ENCODE measurements at places on chromosomes 7 and 10.

- no peak for DNase-seq
Observed at GRCh38 chr7:53812135-53812534, 730.0 kb upstream of the VSTM2A start.

- DNase-seq: no peak
Observed at GRCh38 chr10:51879238-51879637, 179.8 kb upstream of the CSTF2T start.

DNA sequence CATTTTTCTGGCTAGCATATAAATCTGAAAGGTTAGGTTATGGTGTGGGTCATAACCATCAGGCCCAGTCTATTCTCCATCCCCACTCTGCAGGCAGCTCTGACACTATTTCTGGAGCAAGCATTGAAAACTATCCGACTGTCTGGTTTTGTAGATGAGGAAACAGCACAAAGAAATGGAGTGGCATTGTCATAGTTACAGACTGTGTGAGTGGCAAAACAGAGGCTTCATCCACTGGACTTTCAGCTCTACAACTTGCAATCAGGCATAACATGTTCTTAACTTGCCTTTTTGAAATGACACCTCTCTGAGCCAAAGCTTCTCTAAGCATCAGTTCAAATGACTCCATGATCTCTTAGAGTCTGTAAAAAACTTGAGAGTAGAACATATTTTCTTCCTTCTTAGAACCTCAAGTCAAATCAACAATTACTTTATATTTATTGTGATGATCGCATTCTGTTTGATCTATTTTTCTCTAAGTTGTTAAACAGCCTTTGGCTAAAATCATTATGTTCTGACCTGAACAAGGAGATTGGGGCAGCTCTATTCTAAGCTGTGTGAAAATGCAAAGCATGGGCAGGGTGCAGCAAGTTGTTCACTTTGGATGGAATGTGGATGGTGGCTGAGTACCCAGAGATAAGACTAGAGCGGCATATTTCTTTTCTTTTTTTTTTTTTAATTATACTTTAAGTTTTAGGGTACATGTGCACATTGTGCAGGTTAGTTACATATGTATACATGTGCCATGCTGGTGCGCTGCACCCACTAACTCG lies 68.5 kb downstream of the LRRC4 start:
- DNase-seq: no peak

- no peak for DNase-seq
Observed at GRCh38 chr10:78875331-78875877, 193.4 kb upstream of the ZMIZ1 start.

- DNase-seq: no peak
Observed at GRCh38 chr10:50528206-50528605, 95.5 kb downstream of the SGMS1 start.

GRCh38 chr10:48529331-48529730 lies 75.5 kb downstream of the ARHGAP22 start:
- no peak for DNase-seq

DNA sequence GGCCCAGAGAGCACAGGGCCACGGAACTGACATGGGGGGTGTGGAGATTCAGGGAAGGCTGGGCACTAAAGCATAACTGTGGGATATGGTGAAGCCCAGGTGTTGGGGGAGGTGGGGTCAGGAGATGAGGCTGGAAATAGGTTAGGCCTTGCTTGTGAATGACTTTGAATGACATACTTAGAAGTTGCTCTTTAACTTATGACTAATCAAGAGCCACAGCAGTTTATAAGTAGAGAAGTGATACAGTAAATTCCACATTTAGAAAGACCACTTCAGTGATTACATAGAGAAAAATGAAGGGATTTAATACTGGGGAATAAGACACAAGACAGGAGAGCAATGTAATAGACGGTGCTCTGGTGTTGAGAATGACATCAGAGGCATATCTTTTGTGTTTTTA lies 120.8 kb upstream of the SEC61G start:
- no peak for DNase-seq

DNA sequence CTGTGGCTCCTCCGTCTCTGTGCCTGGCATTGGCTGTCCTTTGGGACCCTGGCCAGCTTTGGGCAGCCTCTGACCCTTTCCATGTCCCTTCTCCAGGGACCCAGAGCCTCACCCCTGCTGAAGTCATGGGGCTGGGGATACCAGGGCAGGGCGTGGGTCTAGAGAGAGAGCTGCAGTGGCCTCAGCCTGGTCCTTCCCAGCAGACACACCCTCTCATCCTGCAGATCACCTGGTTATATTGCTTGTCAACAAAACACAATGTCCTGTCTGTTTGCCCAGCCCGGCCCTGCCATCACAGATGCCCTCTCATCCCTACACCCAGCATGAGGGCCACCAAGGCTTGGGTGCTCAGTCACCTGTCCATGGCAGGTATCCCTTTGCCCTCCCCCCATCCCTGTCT lies 1.8 kb downstream of the MUC17 start:
- no peak for DNase-seq

DNA sequence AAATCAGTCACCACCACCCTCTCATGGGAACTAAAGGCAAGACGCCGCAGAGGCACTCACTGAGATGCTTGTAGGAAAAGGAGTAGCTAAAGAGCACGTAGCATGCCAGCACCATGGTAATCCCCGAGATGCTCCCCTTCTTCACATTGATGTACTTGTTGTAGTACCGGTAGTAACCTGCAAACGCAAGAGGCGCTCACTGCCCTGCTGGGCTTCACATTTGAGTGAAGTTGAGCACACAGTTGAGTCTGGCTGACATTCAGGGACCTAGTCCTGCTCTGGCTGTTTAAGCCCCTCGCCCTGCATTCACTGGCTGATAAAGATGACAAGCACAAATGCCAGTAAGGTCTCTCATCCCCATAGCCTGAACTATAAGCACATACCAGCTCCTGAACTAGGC lies 6.9 kb downstream of the ATP5MF start:
- DNase-seq: no peak

- DNase-seq: no peak
Observed at GRCh38 chr7:14954035-14954434, 51.5 kb upstream of the DGKB start.

DNA sequence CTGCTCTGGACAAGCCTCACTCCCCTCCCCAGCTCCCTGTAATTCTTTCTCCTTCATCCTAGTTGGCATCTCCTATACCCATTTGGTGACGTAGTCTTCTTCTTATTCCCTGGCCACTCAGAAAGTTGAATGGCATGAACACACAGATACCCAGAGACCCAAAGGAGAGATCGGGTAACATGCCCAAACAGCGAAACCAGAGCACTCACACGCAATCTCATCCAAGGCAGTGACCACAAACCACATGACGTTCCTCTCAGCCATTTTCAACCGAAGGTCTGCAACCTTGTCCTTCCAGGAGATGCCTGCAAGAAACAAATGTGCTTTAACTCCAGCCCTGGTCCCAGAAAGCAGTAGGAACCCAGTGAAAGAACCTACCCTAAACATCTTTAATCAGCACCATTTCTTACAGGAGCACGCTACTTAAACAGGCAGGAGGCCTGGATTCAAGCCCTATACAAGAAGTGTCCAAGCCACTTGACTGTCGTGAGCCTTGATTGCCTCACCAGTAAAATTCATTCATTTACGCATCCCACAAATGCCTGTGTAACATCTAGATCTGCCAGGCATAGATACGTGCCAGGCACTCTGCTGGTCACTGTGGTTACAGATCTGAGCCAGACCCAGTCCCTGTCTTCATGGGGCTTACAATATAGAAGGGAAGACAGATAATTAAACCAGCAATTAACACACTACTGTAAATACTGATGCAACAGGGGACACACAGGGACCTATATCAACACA lies 37.1 kb downstream of the XPNPEP1 start:
- DNase-seq: no peak

DNA sequence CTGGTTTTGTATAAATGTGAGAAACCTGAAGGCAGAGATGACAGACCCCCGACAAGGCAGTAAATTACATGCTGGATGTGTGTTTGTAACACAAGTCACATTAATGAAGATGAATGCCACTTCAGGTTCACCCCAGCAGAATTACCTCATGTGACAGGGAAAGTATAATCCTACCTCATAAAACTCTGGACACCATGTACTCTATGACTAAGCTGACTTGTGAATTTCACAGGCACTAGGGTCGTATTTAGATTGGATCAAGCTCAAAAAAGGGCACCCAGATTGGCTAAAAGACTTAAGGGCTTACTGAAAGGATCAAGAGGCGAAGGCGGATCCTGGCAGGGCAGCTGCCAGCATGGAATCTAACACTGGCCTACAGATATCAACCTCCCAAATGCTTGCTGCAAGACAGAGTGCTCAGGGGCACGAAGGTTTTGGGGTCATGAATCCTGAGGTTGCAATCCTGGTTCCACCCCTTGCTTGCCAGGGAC lies 161.4 kb downstream of the PIP4K2A start:
- no peak for DNase-seq

DNA sequence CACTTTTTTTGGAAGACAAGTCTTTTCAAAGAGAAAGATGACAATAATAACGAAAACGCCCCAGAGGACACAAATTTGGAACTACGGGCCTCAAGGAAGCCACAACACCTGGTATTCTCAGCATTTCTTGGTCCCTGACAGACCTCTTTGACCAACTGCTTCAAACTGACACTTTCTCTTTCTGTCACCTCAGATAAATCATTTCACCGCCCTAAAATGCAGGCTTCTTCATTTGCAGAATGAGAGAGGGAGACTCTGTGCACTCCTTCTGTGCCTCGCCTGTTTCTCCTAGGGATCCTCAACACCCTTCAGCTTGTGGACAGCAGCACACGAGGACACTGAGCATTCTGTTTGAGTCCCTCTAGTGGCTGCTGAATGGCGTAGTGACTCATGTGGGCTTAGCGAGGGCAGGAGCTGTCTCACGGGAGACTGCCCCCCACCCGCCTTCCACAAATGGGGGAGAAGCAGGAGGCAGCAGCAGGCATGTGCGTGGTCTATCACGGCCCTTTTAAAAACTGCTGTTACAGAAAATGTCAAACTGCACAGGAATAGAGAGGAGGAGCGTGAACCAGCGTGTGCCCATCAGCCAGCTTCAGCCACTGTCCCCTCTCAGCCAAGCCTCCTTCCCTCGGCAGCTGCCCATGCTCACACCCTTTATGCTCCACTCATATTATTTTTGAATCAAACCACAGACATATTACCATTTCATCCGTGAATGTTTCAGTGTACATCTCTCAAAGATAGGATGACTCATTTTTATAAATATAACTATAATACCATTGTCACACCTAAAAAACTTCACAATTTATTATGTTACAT lies 41.4 kb downstream of the GSDME start:
- no peak for DNase-seq

- DNase-seq: no peak
Observed at GRCh38 chr10:74451127-74451829, 300.3 kb downstream of the ADK start.

DNA sequence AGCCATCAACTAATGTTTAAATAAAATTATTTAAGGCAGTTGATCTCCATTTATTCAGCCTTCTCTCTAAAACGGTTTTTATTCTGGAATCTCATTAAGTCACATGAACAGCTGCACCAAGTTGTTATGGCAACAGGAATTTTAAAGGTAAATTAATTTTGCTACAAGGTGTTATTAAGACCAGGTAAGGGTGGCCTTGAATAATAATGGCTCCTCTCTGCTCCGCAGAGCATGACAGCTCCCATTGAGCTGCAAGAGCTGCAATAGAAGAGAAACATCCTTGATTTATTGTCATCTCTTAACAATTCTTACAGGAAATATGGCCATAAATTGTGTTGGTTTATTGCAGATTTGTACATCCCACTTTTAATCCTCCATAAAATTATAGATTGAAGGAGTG lies 165.8 kb downstream of the KLF6 start:
- no peak for DNase-seq

DNA sequence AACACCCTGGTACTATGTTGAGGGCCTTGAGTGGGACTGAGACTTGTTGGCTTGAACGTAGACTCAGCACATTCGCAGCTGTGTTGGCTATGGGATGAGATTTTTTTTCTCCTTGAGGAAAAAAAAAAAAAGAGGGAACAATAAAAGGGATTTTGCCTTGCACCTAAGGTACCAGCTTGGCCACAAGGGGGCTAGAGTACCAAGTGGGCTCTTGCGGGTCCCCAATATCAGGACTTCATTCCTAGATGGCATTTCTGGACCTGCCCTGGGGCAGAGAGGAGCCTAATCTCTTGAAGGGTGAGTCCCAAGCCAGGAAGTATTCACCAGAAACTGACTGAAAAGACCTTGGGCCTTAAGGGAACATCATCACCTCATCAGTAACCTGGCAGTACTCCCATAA lies 1083.6 kb upstream of the PHF14 start:
- DNase-seq: no peak

DNA sequence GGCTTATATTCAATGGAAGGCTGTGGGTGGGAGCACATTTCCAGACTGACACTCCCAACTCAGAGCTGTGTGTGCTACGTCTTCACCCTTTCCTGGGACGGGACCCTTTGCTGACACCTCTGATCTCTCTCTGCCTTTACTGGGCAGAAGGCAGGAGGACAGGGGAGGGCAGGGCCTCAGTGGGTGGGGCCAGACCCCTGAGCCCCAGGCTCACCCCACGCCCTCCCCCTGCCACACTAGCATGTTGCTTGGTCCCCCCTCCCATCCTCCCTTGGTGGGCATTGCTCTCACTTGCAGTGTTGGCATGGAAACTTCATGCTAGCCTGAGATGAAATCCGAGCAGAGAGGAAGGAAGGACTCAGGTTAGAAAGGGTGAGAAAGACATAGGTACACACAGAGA lies 18.4 kb downstream of the TMEM273 start:
- no peak for DNase-seq

- no peak for DNase-seq
Observed at GRCh38 chr10:102413806-102414561, 4.6 kb downstream of the PSD start.

DNA sequence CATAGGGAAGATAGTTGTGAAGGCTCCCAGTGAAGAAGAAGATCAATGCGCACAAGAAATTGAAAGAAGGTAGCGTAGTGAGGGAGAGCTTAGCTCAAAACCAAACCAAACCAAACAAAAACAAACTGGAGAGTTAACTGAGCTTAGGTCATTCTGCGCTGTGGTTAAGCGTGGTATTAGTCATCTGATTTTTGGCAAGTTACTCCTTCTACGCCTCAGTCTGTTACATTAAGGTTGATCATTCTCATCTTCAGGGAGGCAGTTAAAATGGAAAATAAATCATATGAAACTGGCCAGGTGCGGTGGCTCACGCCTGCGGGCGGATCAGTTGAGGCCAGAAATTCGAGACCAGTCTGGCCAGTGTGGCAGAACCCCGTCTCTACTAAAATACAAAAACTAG lies 259.7 kb downstream of the EXOC4 start:
- DNase-seq: no peak

DNA sequence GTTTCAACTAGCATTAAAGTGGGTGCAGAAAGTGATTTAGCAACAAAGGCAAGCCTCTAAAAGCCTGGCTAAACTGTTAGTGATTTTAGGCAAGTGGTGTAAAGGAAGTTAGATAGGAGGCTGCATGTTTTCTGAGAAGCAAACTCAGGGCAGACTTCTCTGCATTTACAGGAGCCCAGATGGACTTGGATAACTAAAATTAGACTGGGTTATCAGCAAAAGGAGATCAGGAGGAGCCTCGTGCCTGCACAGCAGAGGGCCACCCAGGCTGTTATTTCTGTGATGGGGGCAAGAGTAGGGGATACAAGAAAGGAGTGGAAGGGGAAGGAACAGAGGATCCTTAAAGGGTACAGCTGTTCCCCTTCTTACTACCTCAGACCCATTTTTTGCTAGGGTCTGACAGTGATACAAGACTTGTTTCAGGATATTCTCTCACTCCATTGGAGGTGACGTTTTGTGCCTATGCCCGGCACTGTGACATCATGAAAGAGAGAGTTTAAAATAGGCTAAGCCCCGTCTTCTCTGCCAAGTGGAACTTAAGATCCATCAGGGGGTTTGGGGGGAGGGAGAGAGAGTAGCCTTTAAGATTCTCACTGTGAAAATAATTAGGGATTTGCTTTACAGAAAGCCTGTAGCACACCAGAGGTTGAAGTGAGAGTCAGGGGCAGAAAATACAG lies 49.6 kb upstream of the PDCD4 start:
- DNase-seq: no peak
